Foreskin keratinocyte (primary cell): ENCODE measurements at places on chromosomes 5 and 9. TPM values are rescaled to one million over a fixed set of nuclear protein-coding genes. Genes with fewer than 3 reads are reported as not detected.

DNA sequence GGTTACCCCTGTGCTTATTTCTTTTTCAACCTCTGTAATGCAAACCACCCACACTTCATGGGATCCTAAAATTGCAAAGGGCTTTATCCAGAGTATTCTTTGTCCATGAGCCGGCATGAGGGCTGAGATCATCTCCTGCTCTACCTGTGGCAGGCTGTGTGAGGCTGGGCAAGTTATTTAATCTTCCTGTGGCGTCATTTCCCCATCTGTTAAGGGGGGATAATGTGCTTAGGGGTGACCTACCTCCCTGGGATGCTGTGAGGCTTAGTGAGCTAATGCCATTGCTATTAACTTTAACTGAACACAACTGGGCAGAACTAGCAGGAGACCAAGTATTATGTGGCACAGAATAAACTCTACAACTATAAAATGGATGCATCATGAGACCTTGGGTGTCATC, 17.0 kb downstream of the FRMPD1 start:
- no peak for DNase-seq

DNA sequence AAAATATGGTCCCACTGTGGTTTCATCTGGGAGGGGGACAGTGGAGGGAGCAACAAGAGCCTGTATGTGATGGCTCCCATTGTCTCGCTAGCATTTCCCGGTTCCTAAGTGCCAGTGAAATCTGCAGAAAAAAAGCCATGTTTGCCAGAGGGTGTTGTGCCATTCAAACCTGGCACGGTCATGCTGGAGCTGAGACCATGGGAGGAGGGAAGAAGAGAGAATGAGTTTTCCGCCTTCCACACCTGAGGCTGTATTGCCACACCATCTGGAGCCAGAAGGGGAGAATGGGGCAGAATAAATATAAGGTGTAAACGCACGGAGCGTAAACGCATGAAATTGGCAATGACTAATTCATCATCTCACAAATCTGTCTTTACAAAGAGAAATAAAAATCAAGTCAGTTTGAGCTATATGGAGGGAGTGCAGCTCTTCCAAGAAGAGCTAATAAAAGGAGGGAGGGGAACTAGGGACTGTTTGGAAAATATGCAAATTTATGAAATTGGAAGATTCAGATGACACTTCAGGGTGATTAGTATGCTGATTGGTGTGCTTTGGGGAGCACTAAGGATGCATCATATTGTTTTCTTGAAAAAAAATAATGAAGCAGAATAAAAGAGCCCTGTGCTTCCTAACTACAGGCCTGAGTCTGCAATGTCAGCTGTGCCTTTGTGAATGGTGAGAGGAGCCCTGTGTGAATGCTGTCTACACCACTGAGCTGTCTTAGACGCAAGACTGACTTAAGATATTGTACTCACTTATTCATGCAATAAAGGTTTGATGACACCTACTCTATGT, 237.9 kb downstream of the NSG2 start:
- no peak for DNase-seq

The PDCD1LG2 gene
- total RNA-seq: 21.9 and 22.9 TPM in 2 replicates

DNA sequence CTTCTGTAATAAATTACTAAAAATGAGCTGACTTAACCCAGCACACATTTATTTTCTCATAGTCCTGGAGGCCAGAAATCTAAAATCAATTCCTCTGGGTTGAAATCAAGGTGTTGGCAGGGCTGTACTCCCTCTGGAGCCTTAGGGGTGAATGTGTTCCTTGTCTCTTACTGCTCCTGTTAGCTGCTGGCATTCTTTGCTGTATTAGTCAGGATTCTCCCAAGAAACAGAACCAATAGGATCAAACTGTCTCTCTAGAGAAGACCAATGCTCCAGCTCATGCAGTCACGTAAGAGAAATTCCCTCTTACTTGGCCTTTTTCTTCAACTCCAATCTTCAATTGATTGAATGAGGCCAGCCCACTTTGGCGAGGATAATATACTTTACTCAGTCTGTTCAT, 15.3 kb upstream of the CD180 start:
- DNase-seq: peak; percentile 94

DNA sequence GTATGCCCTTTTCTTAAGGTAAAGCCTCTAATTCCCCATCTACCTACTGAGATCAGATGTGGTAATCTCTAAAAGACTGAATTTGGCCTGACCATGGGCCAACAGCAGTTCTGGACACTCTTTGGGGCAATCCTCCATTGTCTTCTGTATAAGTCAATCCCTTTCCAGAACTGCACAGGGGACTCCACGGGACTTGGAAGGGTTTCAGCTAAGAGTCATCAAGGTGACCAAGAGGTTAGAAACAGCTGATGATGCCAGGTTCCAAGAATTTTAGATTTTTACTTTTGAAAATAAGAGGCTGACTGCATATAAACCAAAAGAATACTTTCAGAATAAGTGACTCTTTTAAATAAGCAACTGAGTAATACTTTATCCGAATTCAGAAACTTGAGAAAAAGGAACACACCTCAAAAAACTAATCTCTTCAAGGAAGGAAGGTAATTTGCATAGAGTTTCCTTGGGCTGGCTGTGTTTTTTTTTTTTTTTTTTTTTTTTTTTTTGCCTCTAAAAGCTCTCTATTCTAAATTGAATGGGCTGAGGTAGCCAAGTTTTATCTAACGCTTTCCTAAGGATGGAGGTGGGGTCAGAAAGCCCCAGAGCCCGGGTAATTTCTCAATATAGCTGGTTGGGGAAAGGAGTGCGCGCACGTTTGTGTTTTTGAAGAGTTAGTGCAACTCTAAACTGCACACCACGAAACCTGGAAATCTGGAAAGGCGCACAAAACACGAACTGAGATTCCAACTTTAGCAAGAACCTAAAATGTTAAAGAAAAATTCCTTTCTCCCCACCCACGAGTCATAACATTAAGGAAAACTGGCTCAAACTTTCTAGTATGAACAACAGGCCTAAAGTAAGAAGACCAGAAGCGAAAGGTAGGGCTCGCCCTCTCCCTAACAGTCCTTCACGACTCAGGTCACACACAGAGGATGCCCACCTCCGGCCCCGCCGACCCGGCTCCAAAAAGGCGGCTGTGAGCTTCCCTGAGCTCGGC, 1.3 kb downstream of the VCP start:
- peak; percentile 34 for DNase-seq
